ENCODE measurements at places on chromosomes 3 and 15. TPM values are rescaled to one million over a fixed set of nuclear protein-coding genes. Genes with fewer than 3 reads are reported as not detected.

CCR8 gene
- not detected for total RNA-seq

CIP2A gene
- total RNA-seq = 5.0 TPM

EXD1 gene
- total RNA-seq = 0.53 TPM

DIS3L gene
- total RNA-seq = 11.3 TPM

TGM4 gene
- not detected for total RNA-seq

BFSP2 gene
- not detected for total RNA-seq

All from glomerular endothelial cell (primary cell).